ENCODE measurements at places on chromosomes 3 and 15.

DNA sequence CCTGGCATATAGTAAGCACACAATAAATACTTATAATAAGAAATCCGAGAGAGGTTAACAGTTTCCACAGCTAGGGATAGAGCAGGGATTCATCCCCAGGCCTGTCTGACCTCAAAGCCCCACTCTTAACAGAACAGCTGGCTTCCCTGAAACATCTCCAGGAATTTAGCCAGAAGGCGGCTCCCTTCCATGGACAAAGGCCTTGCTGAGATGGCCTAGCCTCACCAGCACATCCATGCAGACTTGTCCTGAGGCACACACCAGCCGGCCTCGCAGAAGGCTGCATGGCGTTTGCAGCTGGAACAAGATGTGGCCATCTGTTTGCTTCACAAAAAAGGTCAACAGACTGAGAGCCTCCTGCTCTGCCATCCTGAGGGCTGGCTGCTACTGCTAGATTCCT, 245.4 kb downstream of the SLCO3A1 start:
- no peak for DNase-seq

- DNase-seq: no peak
Observed at GRCh38 chr15:48002767-48003166, 118.0 kb upstream of the SLC24A5 start.

DNA sequence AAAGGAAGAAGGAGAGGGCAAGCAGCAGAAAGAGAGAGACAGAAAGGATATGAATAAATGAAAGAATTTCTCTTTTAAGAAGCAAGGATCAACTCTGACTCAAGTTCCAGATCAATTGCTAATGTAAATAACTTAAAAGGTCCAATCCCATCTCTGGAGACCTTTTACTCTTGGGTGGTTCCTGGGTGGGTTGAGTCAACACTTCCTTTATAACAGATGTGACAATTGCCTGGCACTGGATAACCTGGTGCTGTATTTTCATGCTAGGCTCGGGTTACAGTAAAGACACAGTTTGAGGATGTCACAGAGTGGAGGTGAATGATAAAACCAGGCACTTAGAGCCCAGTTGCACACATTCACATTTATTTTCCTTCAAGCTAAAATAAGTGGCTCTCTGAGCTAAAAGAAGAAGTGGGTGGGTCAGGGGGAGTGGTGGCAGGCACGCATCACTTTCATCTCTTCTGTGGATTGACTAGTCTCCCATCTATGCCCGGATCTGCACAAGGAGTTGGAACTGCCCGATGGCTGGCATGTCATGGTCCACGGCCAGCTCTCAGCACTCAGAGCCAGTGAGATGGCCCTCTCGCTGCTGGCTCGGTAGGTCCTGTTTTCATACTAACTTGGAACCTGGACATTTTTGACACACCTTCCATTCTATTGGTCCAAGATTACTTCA, 465.8 kb downstream of the FOXP1 start:
- peak; percentile 25 for DNase-seq

- peak; percentile 74 for DNase-seq
Observed at GRCh38 chr15:40793216-40793989, 13.5 kb upstream of the ZFYVE19 start.

- DNase-seq: no peak
Observed at GRCh38 chr3:196139281-196139680, 57.4 kb upstream of the TFRC start.
